Activated CD8-positive, alpha-beta T cell treated with anti-CD3 and anti-CD28 coated beads, Interleukin-2, amount 10 ng/mL, durations not matched to agents 7 days and 5 days (primary cell): ENCODE measurements at places on chromosomes 7 and 10. TPM values are rescaled to one million over a fixed set of nuclear protein-coding genes. Genes with fewer than 3 reads are reported as not detected.

DNA sequence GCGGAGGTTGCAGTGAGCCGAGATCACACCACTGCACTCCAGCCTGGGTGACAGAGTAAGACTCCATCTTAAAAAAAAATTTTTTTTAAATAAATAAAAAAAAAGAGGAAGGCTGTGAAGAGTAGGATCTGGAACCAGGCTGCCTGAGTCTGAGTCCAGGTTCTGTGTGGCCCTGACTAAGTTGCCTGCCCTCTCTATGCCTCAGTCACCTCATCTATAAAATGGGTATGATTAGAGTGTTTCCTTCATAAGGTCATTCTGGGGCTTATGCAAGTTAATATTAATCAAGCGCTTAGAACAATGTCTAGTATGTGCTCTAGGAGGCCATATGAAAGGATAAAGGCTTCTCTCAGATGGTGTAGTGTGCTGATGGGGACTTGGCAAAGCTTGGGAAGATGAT, 12.3 kb downstream of the COL26A1 start:
- peaks cover 24% of the 10 kb centered on the region for H3K27me3 ChIP-seq
- DNase-seq = no peak
- H3K36me3 ChIP-seq = no peaks in the 10 kb centered on the region
- no peak overlapping the region for H3K27ac ChIP-seq
- no peak overlapping the region for H3K4me3 ChIP-seq

NAT16 gene
- total RNA-seq = not detected

DNA sequence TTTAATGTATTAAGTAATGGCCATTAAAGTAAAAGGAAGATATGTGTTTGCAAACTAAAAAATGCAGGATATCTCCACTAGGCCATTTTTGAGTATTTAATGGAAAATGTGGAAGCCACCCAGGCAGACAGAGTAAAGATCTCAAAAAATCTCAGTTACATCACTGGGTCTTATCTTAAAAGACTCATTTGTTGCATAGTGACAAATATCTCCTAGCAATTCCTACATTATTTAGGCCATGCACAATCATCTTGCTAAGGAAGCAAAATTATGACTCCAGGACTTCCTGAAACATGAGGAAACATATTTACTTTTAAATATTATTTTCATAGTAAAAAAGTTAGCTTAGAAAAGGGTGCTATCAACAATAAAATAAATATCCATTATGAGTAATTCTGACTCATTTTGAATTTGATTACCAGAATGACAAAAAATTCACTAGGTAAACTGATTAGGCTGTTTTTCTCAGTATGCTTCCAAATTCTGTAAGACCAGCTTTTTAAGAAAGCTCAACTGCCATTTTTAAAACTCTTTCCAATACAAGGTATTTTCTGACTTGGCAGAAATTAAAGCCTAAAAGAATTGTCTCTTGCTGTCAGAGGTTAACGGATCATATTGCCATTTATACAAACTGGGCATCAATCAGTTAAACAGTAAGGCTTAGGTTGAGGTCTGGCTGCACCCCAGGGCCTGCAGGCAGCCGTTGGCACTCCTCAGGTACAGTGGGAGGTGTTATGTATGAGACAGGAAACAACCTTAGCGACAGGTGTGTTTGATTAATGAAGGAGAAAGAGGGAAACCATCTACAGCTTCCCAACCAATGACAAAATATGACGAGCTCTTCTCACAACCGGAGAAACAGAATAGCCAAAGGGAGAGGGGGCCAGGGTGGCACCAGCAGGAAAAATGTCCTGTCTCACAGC, 31.8 kb downstream of the PCLO start:
- no peak overlapping the region for H3K4me3 ChIP-seq
- no peak for DNase-seq
- no peaks in the 10 kb centered on the region for H3K27me3 ChIP-seq
- no peaks in the 10 kb centered on the region for H3K4me1 ChIP-seq
- no peak overlapping the region for H3K27ac ChIP-seq

- H3K4me3 ChIP-seq = no peak overlapping the region
- no peak for DNase-seq
- no peaks in the 10 kb centered on the region for H3K36me3 ChIP-seq
- H3K27ac ChIP-seq = no peak overlapping the region
- H3K4me1 ChIP-seq = no peaks in the 10 kb centered on the region
Observed at GRCh38 chr10:59323036-59323459, 39.3 kb downstream of the FAM13C start.

GRCh38 chr7:40572810-40573465, 438.1 kb downstream of the SUGCT start:
- DNase-seq = no peak
- H3K27ac ChIP-seq = no peak overlapping the region
- H3K27me3 ChIP-seq = no peaks in the 10 kb centered on the region
- no peak overlapping the region for H3K4me3 ChIP-seq
- H3K36me3 ChIP-seq = no peaks in the 10 kb centered on the region

DNA sequence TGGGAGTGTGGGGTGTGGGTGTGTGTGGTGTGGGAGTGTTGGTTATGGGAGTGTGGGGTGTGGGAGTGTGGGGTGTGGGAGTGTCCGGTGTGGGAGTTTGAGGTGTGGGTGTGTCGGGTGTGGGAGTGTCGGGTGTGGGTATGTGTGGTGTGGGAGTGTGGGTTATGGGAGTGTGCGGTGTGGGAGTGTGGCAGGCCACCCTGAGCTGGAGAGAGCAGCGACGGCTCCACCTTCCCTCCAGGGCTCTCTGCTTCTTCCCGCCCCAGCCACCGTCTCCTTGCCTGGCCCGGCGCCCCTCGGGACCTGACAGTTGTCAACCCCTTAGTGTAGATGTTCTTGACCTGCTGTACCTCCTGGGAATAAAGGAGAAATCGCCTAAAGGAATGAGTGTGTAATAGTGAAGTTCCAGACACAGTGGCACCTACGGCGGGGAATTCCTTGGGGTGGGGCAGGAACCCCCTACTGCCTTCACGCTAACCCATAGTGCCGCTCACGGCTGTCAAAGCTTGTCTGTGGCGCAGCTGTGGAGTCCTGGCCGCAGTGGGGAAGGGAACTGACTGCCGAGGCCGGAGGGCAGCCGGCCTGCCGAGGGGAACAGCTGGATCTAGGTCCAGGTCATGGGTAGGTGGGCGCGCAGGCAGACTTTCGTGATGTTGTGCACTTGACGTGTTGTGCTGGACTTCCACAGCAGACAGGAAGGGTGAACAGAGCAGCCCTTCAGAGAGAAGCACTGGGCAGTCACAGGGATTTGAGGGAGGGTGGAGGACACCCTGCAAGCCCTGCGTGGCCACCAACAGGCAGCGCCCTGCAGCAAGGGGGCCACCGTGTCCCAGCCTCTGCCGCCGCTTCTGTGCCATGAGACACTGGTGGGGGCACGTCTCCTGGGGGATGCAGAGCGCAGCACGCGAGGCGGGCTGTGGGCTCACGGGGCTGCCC, 49.0 kb upstream of the EN2 start:
- H3K27me3 ChIP-seq = peaks cover 5% of the 10 kb centered on the region
- peaks cover 10% of the 10 kb centered on the region for H3K4me1 ChIP-seq
- no peaks in the 10 kb centered on the region for H3K36me3 ChIP-seq

GRCh38 chr10:121084675-121085070, 233.5 kb downstream of the WDR11 start:
- no peak overlapping the region for H3K27ac ChIP-seq
- no peaks in the 10 kb centered on the region for H3K4me1 ChIP-seq
- no peak overlapping the region for H3K4me3 ChIP-seq
- no peaks in the 10 kb centered on the region for H3K36me3 ChIP-seq
- DNase-seq = no peak
- H3K27me3 ChIP-seq = no peaks in the 10 kb centered on the region

TMEM60 gene
- total RNA-seq = 14.1 TPM

- H3K4me3 ChIP-seq = no peak overlapping the region
- H3K27me3 ChIP-seq = no peaks in the 10 kb centered on the region
- no peaks in the 10 kb centered on the region for H3K4me1 ChIP-seq
- H3K27ac ChIP-seq = no peak overlapping the region
- DNase-seq = no peak
Observed at GRCh38 chr7:14673202-14673601, 229.3 kb downstream of the DGKB start.

DNA sequence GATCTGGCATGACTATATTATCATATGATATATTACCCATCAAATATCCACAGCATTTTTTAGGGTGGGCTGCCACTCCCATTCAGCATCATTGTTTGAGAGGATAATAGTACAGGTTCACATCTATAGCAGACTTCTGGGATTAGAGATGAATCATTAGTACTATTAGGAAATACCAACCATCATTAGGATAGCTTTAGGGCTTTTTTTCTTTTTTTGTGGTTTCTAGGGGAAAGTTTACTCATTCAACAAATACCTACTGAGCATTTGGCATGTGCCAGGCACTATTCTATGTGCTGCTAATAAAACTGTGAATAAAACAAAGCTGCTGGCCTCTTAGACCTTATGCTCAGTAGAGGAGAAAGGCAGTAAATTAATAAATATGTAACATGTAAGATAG, 40.6 kb downstream of the NHLRC2 start:
- no peak overlapping the region for H3K4me3 ChIP-seq
- H3K36me3 ChIP-seq = peaks cover 34% of the 10 kb centered on the region
- H3K27ac ChIP-seq = no peak overlapping the region
- H3K27me3 ChIP-seq = no peaks in the 10 kb centered on the region
- no peak for DNase-seq
- peaks cover 6% of the 10 kb centered on the region for H3K4me1 ChIP-seq

IGF2BP3 gene
- total RNA-seq = 0.55 TPM

PRTFDC1 gene
- total RNA-seq = 1.6 TPM

LRRN3 gene
- 196 TPM for total RNA-seq

- no peaks in the 10 kb centered on the region for H3K36me3 ChIP-seq
- H3K27me3 ChIP-seq = no peaks in the 10 kb centered on the region
- no peak overlapping the region for H3K4me3 ChIP-seq
- no peaks in the 10 kb centered on the region for H3K4me1 ChIP-seq
- no peak for DNase-seq
Observed at GRCh38 chr10:116044801-116045248, 228.2 kb downstream of the GFRA1 start.

GRCh38 chr7:141679014-141679413, 23.0 kb downstream of the DENND11 start:
- peaks cover 34% of the 10 kb centered on the region for H3K36me3 ChIP-seq
- H3K27ac ChIP-seq = no peak overlapping the region
- no peak overlapping the region for H3K4me3 ChIP-seq
- no peaks in the 10 kb centered on the region for H3K27me3 ChIP-seq
- H3K4me1 ChIP-seq = peaks cover 18% of the 10 kb centered on the region
